ENCODE measurements at places on chromosomes 3 and 15. TPM values are rescaled to one million over a fixed set of nuclear protein-coding genes. Genes with fewer than 3 reads are reported as not detected.

AGBL1 gene
- 0.47 TPM for total RNA-seq

DNA sequence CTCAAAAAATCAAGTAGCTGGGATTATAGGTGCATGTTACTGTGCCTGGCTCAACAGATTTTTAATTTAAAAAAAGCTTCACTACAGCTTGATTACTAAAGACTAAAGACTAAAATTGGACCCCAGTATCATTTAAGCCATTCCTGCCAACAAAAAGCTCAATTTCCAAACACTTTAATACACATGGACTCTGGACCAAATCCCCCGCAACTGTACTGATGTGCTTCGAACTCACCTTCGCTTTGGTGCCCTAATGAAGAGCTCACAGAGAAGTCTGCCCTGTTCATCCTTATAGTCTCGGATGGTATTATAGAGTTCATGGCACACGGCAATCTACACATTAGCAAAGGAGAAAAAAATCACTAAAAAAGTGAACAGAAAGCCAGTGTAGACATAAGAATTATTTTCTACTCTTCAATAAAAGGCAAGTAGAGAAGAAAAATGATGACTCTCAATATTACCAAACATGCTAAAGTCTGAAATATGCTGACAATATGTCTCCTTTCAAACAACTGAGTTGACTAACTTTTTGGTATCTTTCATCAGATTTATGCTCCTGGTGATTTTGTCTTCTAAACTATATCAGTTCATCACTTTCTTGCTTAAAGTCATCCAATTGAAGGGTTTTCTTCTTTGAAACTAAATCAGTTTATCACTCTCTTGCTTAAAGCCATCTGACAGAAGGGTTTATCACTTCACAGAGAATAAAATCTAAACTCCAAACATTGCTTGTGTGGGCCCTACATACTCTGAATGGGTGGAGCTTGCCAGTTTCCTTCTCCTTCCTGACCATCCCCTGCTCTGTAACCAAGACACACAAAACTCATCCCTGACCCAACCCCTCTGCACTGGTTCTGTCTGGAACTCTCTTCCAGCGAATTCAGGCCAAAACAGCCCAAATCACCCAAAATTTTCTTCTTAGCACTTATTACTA is 7.2 kb downstream of the PBRM1 start:
- no peak for DNase-seq

VWA5B2 gene
- 0.31 TPM for total RNA-seq

GRCh38 chr3:101687142-101687931 is 819 bp upstream of the RPL24 start:
- no peak for DNase-seq

DNA sequence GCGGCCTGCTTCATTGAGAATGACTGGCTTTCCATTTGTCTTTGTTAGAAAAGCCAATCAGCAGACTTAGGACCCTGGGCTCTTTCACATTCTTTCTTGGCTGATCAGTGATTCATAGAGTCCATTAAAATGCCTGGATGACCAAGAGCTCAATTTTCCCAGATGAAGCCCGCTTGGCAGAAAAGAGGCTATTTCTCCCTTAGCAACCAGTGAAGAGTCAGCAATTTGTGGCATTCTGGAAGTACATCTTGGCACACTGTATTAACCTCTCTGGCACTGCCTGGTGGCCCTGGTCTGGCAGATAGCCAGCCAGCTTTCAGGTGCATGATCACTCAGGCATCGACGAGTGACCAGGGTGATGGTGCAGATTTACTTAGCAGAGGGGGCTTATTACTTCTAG is 145.7 kb upstream of the PLAAT1 start:
- DNase-seq = no peak

- DNase-seq = no peak
Observed at GRCh38 chr15:26936502-26936901, 34.5 kb upstream of the GABRG3 start.

GRCh38 chr3:25469558-25469957 is 41.5 kb downstream of the RARB start:
- no peak for DNase-seq

GRCh38 chr3:186841620-186842019 is 890 bp upstream of the ADIPOQ start:
- DNase-seq = no peak

TMCO5A gene
- total RNA-seq = not detected

- no peak for DNase-seq
Observed at GRCh38 chr15:77499087-77499760, 78.5 kb downstream of the HMG20A start.

- no peak for DNase-seq
Observed at GRCh38 chr3:39788128-39788883, 21.1 kb upstream of the MYRIP start.

DNA sequence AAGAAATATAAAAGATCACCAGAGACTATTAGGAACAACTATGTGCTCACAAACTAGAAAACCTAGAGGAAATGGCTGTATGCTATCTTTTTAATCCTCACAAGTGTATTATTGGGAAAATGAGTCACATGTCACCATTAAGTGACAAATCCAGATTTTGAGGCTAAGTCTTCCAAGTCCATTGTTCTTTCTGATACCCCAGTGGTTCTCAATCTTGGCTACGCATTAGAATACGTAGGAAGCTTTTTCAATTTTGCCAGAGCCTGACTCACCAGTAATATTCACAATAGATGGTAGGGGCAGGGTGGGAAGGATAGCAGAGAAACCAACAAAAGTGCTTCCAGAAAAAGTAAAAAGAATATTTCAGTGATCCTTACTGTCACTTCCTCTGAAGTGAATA is 117.0 kb downstream of the FILIP1L start:
- no peak for DNase-seq

INO80 gene
- 50.8 TPM for total RNA-seq

ROPN1 gene
- total RNA-seq = 0.16 TPM

- no peak for DNase-seq
Observed at GRCh38 chr3:148184798-148185197, 512.9 kb upstream of the AGTR1 start.

ASB14 gene
- total RNA-seq = not detected

DNA sequence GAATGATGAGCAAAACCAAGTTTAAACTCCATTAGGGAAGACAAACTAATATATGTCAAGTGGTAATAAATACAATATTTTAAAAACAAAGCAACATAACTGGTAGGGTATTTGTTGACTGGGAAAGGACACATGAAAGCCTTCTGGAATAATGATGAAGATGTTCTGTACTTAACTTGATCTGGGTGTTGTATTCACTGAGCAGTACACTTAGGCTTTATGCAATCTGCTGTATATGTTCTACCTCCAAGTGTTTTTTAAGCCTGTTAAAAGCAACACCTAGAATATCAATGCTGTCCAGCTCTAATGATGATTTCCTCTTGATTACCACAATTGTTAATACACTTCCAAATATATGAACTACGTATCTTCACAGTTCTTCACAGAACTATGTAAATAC is 46.6 kb downstream of the GSK3B start:
- no peak for DNase-seq

- DNase-seq = no peak
Observed at GRCh38 chr3:196599734-196600128, 31.3 kb downstream of the FBXO45 start.

AQP9 gene
- under 0.01 TPM for total RNA-seq

Data from occipital lobe (tissue), 3 donors.